Thoracic aorta (tissue), 2 donors: ENCODE measurements at places on chromosomes 16 and 17. TPM values are rescaled to one million over a fixed set of nuclear protein-coding genes. Genes with fewer than 3 reads are reported as not detected.

FOXK2 gene
- 34.8 TPM for total RNA-seq

TMEM98 gene
- total RNA-seq: 87.1 TPM

SLC16A11 gene
- total RNA-seq: 0.27 TPM

DNA sequence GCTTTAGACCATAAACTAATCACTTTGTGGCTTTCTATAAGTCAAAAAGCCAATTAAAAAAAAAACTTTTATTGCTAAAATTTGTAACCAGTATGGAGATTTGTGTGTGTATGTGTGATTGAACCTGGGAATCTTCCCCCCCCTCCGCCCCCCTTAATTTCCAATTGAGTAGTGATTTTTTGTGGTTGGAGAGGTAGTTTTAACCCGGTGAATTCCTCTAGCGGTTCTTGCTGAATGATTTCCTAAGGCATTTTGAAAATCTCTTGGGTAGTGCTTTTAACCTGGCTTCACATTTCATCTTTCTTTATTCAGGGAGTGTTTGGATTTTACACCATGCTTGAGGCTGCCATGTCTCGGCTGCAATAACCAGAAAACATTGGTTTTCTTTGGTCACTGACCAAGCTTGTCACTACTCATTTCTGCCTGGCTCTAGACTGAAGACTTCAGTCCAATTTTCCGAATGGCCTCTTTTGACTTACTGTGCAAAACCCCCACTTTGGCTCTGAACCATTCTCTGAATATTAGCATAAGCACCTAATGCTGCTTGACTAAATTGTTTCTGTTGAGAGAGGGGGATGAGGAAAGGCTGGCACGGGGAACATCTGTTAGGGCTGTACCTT, 35.6 kb downstream of the PRKCA start:
- DNase-seq: no peak

- DNase-seq: no peak
Measured at GRCh38 chr17:39653662-39654331, 11.4 kb upstream of the TCAP start.

- DNase-seq: no peak
Measured at GRCh38 chr16:87809150-87809902, 43.5 kb upstream of the KLHDC4 start.

GRCh38 chr17:40369923-40370322, 5.4 kb upstream of the GJD3 start:
- no peak for DNase-seq

- no peak for DNase-seq
Measured at GRCh38 chr16:85393674-85394451, 219.3 kb upstream of the GSE1 start.

GRCh38 chr16:87412996-87413421, 20.9 kb downstream of the MAP1LC3B start:
- no peak for DNase-seq
